ENCODE measurements at places on chromosomes 3 and 15.

- no peak for DNase-seq
Observed at GRCh38 chr3:177563243-177563780, 366.0 kb upstream of the TBL1XR1 start.

DNA sequence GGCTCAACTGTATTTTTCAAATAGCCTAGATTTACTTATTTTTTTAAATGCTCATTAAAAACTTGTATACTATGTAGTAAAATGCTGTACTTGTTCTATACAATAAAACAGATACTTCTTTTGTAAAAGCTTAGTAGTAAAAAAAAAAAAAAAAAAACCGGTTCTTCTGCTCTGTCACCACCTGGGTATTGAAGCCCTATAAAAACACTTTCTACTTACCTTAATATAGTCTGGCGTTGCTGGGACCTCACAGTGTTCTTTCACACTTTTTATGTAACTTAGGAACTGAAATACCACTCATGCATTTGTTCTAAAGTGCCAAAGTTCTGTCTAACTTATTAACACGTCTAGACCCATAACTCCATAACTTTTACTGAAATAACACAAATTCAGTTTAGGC lies 61.4 kb downstream of the TASOR start:
- no peak for DNase-seq

DNA sequence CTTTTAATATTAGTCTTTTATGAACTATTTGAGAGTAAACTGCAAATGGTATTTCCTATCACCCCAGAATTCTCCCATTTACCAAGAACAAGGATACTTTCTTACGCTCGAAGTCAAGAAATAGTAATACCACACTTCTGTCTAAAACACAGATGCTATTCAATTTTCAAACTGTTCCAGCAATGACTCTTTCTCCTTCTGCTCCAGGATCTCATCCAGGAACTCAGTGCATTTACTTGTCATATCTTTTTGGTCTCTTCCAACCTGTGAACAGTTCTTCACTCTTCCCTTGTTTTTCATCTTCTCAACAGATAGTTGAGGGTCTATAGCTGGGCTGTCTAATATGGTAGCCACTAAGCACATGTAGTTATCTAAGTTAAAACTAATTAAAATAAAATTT lies 87.1 kb upstream of the GAP43 start:
- no peak for DNase-seq

DNA sequence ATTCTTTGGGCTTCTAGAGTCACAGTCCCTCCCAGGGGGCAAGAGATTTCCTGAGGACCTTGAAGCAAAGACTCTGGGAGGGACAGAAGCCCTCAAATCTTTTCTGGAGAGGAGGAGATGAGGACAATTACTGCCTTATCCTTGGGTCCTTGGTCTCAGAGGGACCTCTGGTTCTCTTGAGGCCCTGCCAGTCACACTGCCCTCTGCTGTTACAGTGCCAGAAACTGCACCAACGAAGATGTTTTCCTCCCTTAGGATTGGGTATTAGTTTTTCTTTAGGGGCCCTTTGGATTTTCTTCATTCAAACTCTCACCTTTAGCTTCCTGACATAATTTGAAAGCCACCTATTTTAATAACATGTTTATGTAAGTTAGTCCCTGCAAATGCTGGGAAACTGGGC lies 58.2 kb upstream of the SCN5A start:
- DNase-seq, result no peak

GRCh38 chr15:39573844-39574243 lies 7.0 kb upstream of the THBS1 start:
- no peak for DNase-seq

- no peak for DNase-seq
Observed at GRCh38 chr15:43292375-43293078, 25.8 kb upstream of the TGM5 start.

DNA sequence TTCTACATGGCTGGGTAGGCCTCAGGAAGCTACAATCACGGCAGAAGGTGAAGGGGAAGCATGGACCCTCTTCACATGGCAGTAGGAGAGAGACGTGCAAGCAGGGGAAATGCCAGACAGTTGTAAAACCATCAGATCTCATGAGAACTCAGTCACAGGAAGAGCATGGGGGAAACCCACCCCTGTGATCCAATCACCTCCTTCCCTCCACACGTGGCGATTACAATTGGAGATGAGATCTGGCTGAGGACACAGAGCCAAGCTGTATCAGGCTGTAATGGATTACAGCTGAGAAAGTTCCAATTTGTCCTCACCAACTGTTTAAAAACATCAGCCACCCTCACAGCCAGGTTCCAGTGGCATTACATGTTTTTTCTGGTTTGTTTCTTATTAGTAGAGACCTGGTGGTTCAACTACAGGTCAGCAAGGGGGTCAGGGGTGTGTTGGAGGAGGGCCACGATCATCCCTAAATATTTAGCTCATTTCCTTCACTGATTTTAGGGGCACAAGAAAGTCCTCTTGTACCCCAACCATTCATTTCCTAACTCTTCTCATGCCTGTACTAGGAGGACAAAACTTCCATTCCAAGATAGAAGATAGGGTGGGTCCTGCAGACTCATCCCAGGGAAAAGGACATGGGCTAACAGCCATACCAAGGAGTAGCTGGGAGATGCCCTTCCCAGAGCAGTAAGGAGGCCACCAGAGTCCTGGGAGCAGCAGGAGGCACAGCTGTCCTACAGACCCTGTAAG lies 54.4 kb downstream of the ANXA2 start:
- no peak for DNase-seq

DNA sequence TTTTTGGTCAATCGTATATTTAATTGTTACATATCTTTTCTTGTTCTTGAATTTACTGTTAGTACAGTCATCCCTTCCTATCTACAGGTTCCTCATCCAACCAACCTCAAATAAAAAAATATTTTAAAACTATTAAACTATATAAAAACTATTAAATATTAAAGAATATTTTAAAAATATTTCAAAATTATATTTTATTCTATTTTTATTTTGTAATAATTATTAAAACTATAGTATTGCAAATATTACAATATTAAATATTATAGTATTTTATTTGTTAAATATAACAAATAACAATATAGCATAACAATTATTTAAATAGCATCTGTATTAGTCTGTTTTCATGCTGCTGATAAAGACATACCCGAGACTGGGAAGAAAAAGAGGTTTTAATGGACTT lies 357.9 kb upstream of the GOLIM4 start:
- no peak for DNase-seq

- DNase-seq, result no peak
Observed at GRCh38 chr15:66911131-66911700, 154.2 kb upstream of the SMAD3 start.

GRCh38 chr3:69379661-69380060 lies 6.2 kb downstream of the FRMD4B start:
- no peak for DNase-seq

Data from activated T-cell treated with anti-CD3 and anti-CD28 coated beads for 4 hours (primary cell).